ENCODE measurements at places on chromosomes 11 and 22.

- no peak for DNase-seq
Observed at GRCh38 chr11:32081129-32081641, 9.7 kb upstream of the RCN1 start.

DNA sequence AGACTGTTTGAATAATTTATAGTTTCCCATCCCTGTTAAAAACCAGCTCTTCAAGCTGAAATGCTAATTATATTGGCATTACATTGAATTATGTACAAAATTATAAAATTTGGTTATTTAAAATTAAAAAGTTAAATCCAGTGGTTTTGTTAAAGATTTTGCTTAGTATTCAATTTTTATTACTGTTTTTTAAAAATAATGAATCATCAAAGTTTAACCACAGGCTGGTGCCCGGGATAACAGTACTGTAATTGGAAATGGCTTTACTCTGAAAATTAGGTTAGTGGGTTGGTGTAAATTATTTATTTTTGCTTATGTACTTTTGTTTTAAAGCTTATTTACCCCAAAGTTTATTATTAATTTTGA is 45.4 kb upstream of the WEE1 start:
- no peak for DNase-seq

DNA sequence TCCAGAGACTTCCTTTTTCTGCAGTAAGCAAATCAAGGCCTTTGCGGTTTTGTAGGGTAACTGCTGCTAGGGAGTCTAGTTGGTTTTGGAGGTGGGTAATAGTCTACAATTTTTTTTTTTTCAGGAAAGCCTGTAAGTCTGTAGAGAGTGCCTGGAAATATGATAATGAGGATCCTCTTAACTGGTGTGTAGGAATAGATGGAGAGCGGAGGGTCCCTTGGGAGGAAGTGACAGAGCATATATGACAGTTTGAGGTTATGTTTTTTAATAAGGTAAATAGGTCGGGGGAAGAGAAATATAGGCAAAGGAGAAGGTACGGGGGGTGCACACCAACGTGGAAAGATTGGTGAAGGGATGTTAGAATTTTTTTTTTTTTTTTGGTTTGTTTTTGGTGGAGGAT is 25.9 kb downstream of the ZNF195 start:
- no peak for DNase-seq

DNA sequence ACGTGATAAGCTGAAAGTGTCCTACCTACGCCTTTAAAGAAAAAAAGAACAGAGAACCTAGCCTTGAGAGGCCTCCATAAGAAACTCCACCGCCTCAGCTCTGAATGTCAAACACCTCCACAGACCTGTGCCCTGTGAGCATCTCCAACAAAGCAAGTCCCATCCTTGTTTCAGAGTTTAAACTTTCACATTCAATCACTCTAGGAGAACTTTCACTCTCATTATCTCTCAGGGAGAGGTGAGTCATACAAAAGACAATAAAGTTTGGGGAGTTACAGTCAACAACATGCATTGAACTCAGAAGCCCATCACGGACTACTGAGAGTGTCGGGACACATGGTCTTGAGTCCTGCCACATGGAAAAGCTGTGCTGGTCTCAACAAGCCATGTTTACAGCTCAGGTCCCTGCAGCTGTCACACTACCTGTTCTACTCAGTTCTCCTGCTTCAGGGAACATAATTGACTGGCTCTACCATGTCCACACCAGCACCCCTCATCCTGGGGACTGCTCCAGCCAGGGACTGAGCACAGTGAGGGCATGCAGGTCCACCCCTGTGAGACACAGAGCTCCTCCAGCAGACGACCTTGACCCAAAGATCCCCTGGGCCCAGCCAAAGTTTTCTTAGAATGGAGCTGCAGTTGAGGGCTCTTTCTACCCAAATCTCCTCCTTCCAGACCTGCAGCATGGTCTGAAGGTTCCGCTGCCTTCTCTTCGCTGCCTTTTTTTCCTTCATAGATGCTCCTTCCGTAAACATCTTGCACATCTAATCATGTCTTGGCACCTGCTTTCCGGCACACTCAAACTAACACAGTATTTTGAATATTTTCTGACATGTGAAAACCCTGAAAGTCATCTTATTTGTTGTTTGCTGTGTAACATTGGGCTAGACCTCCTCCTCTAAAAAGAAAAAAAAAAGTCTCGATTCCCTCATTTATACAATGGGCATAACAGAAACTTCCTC is 114.9 kb downstream of the ETS1 start:
- no peak for DNase-seq

DNA sequence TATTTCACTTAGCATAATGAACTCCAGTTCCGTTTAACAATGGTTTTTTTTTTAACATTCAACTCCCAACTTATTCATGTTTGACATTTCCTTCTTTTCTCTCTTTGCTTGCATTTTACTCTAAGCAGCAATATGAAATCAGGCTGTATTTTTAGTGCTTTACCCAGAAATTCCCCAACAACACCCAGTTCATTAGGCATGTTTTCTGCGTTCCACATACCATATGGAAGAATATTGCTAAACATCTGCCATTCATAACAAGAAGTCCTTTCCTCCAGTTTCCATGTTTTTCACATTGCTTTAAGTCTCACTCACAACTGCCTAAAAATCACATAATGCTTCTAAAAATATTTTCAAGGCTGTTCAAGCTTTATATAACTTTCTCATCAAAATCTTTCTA is 45.8 kb downstream of the PLAAT5 start:
- DNase-seq, result no peak

- DNase-seq, result no peak
Observed at GRCh38 chr11:20474882-20475517, 87.5 kb downstream of the PRMT3 start.

Data from NCI-H2107 (cell line).